ENCODE measurements at places on chromosomes 11 and 22. TPM values are rescaled to one million over a fixed set of nuclear protein-coding genes. Genes with fewer than 3 reads are reported as not detected.

DNA sequence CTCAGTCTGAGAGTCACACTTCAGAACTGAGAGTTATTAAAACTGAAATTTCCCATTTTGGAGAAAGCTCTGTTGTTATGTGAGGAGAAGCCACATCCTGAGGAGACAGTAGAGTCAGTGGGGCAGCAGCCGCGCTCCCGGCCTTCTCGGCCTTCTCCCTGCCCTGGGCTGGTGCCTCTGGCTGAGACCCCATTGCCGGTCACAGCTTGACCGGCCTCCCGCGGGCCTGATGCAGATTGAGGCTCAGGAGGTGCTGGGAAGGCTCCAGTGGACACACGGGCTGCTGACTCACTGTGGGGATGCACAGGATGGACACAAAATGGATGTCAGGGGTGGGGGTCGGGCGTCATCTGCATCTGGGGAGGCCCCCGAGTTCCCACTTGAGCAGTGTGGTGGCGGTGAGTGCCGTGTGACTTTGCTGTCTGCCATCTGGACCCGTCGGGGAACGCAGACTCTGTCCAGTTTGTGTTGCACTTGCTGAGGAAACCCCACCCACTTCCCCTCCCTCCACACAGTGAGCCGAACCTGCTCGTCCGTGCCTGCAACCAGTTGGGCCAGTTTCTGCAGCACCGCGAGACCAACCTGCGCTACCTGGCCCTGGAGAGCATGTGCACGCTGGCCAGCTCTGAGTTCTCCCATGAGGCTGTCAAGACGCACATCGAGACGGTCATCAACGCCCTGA is 50.1 kb downstream of the MUC6 start:
- DNase-seq = no peak

DNA sequence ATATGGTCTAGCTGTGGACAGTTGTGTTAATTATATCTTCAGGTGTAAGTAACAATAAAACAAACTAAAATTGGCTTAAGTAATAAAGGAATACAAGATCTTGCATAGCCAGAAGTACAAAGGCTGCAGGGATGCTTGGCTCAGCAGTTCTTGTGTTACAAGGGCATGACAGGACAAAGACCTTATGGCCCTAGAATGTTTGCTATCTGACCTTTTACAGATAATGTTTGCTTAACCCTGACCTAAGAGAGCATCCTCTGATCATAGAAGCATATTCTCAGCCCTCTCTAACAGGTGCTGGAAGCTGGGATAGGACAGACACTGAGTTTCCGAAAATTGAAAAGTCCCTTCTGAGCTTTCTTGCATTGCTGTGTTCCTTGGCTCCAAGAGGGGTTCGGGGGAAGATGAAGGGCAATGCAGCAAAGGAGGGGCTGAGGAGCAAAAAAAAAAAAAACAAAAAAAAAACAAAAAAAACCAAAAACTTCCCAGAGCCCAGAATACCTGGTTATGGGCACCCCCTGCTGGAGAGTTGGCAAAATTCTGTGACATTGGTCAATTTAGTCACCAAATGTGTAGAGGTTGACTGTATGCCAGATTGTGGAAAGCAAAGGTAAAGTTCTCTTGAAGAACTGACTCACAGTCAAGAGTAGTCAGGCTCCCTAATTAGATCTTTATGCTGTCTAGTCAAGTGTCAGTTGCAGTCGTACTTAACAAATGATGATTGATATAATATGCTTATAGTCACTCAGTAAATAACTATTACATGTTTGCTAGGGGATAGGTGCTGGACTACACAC is 10.4 kb upstream of the HIKESHI start:
- DNase-seq = peak; percentile 25

CABP4 gene
- total RNA-seq = 4.1 TPM

GGT5 gene
- not detected for total RNA-seq

UPK3A gene
- not detected for total RNA-seq

ART1 gene
- not detected for total RNA-seq
